Hematopoietic multipotent progenitor cell (in vitro differentiated cells): ENCODE measurements at places on chromosomes 1 and 21.

DNA sequence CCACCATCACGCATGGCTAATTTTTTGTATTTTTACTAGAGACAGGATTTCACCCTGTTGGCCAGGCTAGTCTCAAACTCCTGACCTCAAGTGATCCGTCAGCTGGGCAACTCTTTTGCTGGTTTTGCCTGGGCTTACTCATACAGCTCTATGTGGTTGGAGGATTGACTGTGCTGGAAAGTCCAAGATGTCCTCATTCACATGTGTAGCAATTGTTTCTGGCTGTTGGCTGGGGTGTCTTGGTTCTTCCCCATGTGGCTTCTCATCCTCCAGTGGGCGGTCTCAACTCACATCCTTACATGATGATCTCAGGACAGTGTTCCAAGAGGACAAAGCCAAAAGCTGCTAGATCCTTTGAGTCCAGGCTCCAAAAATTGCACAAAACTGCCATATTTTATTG, 53.3 kb downstream of the TEX35 start:
- no peak for DNase-seq

DNA sequence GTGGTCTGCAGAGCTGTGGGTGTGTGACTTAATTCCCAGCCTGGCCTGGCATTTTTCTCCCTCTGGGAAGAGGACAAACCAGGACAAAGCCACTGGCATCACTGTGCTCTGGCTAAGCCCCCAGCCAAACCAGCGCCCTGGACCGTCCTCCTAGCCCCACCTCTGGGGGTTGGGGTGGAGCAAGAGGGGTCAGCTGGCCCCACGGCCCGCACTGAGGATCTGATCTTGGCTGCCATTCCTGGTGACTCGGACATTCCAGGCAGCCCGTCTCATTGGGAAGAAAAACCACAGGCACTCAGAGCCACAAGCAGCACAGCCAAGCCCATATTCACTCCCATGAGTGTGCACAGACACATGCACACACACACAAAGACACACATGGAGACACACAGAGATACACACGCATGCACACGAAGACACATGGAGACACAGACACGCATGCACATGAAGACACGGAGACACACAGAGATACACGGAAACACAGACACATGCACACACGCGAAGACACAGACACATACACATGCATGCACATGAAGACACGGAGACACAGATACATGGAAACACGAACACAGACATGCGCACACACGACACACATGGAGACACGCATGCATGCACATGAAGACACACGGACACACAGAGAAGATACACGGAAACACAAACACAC, 2.3 kb upstream of the MXRA8 start:
- no peak for DNase-seq

DNA sequence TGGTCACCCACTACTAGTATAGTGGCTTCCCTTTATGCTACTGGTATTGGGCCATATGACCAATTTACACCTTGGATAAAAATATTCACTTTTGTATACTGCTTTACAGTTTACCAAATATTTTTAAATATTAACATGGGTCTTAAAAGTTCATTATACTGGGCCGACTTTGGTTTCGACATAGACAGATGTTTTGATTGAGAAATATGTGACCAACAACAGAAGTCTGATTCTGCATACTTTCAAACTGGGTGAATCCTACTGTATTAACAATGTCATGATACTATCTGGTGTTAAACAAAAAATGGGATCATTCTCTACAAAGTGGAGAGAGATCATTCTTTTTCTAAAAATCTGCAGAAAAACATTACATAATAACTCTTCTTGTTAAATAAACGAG, 134.8 kb downstream of the AKT3 start:
- no peak for DNase-seq

DNA sequence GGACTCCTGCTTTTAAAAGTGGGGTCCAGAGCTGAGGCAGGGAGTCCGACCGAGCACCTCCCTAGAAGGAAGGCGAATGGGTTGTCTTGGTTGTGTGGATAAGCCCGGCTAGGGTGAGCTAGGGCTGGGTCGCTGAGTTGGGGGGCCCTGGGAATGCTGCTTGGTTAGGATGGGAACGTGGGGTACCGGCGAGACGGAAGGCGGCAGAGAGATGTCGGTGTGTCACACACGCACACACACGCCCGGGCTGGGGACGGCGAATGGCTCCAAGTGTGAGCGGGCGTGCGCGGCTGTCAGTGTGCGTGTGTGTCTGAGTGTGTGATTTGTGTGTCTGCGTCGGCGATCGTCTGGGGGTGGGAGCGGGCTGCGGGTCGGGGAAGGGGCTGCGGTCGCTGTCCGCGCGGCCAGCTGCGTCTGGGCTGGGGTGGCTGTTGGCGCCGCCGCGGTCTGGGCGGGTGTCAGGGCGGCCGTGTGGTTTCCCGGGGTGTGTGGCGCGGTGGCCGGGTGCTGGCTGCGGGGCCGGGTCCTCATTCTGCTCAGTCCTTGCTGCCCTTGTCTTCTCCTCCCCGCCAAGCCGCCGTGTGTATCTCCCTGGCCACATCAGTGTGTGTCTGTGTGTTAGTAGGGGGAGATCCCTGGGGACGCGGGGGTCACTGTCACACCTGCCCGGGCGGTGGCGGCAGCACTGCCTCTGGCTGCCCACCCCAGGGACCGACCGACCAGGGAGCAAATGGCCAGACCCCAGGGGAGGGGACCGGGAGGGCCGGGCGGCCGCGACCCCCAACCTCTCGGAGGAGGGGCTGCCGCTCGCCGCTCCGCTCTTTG, 1.1 kb downstream of the EFNA3 start:
- no peak for DNase-seq

DNA sequence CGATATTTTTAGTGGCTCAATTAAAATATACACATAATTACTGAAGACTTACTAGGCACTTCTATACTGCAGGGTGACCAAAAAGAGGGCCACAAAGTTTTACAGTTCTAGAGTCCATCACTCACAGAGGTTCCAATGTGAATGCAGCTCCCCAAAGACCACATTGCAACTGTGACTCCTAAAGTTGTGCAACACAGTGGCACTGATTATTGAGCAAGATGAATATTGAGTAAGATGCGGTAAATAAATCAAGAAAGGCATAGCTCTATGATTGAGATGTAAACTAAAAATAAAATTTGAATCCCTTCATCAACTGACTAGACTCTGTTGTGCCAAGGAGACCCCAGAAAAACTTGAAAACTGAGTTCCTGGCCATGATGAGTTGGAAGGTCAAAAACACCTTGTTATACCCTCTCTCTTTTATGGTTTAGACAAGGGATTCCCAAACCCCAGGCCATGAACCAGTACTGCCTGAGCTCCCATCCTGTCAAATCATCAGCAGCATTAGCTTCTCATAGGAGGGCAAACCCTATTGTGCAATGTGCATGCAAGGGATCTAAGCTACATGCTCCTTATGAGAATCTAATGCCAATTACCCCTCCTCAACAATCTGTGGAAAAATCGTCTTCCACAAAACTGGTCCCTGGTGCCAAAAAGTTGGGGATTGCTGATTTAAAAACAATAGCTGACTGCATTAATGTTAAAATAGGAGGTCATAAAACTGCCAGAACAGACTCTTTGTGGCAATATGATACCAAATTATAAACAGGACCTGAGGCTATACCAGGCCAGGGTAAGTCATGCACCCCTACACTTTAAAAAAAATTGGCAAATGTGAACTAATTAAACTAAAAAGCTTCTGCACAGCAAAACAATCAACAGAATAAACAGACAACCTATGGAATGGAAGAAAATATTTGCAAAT, 94.3 kb downstream of the ADGRL4 start:
- DNase-seq, result no peak

GRCh38 chr1:118366286-118366685, 181.3 kb upstream of the SPAG17 start:
- no peak for DNase-seq

- peak; percentile 22 for DNase-seq
Measured at GRCh38 chr21:14602382-14602958, 56.4 kb upstream of the SAMSN1 start.

GRCh38 chr1:228471762-228472398, 15.3 kb upstream of the RNF187 start:
- peak; percentile 76 for DNase-seq

- DNase-seq, result no peak
Measured at GRCh38 chr1:116440731-116441130, 67.7 kb downstream of the ATP1A1 start.

GRCh38 chr21:34724131-34724856, 55.5 kb downstream of the CLIC6 start:
- no peak for DNase-seq

DNA sequence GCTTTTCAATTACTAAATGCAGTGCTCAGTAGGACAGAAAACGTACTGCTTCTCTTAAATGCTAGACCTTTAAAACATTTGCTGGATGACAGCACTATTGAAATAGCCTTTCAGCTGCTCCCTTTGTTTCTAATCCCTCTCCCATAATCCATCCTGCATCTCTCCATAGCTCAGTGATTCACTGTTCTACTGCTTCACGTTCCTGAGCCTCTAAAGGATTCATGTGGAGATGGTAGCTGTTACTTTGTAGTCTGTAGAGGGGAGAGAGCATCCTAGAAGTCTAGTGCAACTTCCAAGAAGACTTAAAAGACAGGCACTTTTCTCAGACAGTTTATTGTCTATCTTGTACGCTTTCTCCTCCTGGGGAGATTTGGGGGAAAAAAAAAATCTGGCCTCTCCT, 51.4 kb downstream of the LRRC8B start:
- DNase-seq, result no peak

GRCh38 chr21:39263372-39263771, 50.1 kb downstream of the BRWD1 start:
- DNase-seq, result no peak

GRCh38 chr1:6409733-6410132, 10.0 kb downstream of the HES2 start:
- DNase-seq, result no peak

- no peak for DNase-seq
Measured at GRCh38 chr1:6815726-6816125, 30.5 kb downstream of the CAMTA1 start.

DNA sequence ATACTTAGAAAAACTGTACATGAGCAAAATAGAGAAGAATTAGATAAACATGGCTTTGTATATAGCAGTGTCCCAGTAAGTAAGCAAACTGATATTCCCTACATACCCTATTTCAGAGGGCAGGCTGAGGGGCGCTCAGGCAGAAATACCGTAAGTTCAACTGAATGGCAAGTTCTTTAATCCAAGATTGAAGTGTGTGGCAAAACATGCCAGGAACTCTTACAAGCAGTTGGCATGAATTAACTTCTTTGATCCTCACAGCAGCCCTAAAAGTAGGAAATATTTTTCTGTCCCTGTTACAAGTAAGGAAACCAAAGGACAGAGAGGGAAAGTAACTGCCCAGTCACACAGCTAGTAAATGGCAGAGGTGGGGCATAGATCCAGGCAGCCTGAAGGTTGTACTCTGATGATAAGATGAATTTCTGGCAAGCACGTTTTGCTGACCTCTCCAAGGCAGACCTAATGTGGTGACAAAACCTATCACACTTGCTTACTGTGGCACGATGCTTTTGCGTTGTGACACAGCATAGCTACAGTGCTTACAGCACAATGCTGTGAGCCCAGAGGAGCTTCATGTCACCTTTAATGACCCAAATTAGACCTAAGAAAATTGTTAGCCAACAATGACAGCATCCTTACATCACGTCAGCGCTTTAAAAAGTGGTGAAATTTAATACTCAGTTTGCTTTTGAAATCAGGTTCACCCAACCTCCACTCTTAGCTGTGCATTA, 35.0 kb upstream of the THEM4 start:
- no peak for DNase-seq

- DNase-seq, result no peak
Measured at GRCh38 chr1:184879876-184880557, 94.3 kb downstream of the NIBAN1 start.

DNA sequence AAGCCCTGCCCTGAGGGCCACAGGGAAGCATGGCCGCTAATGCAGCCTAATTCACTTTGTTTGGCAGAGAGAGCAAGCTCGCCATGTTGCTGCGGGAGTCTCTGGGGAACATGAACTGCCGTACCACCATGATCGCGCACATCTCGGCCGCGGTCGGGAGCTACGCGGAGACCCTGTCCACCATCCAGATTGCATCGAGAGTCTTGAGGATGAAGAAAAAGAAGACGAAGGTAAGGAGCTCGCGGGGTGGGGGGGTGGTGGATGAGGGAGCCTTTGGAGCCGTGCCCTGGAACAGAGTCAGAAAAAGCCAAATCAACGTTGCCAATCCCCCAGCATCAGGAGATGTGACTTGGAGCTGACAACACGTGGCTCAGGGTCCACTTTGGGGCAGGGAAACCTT, 529.4 kb downstream of the KIF26B start:
- no peak for DNase-seq

DNA sequence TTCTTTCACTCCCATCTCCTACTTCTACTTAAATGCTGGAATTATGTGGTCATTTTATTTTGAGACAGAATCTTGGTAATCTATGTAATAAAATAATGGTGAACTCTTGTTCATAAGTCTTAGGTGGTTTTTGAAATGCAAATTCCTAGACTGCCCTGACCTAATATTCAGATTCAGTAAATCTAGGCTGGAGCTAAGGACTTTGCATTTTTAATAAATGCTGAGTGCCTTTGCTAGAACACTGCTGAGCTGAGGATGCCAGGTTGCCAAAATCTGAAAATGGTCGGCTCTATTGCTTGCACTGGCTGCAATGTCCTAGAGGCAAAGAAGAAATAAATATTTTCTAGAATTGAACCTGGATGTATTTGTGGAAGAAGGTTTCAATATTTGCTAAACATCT, 187.4 kb downstream of the HMCN1 start:
- no peak for DNase-seq

- DNase-seq, result no peak
Measured at GRCh38 chr1:14535619-14536355, 62.7 kb upstream of the KAZN start.

DNA sequence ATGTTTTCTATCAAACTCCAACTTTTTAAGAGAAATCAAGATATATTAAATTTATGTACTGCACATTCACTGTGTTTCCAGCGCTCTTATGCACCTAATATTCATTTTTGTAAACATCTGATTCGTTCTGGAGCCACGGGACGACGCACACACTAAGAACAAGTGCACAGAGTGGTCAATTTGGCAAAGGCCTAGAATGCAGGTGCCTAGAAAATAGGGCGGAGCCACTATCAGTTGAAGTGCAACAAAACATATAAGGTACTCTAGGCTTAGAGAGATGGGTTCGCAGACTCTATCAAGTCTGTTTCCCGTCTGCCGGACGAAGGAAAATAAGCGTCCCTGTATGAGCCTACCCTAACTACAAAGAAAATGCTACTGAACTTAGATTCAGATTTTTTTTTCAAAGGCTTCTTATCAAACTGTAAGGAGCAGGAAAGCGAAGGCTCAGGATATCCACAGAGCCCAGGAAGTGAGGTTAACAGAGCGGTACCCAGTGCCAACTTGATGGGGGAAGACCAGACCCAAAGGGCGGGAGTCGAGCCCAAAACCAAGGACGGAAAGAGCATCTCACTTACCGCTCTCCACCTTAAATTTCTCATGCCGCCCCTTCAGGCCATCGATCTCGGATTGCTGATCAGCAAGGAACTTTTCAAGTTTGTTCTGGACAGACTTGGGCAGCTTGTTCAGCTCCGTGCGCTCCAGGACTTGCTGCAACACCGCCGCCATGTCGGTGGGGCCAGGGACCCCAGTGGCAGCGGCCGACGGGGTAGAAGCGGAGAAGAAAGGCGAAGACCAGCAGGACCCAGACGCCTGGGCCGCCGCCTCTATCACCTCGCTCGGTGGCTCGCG, 526 bp downstream of the TPR start:
- peak; percentile 30 for DNase-seq
